ENCODE measurements at places on chromosomes 2 and 18.

GRCh38 chr2:1808981-1809422 is 64.7 kb upstream of the PXDN start:
- DNase-seq: no peak

DNA sequence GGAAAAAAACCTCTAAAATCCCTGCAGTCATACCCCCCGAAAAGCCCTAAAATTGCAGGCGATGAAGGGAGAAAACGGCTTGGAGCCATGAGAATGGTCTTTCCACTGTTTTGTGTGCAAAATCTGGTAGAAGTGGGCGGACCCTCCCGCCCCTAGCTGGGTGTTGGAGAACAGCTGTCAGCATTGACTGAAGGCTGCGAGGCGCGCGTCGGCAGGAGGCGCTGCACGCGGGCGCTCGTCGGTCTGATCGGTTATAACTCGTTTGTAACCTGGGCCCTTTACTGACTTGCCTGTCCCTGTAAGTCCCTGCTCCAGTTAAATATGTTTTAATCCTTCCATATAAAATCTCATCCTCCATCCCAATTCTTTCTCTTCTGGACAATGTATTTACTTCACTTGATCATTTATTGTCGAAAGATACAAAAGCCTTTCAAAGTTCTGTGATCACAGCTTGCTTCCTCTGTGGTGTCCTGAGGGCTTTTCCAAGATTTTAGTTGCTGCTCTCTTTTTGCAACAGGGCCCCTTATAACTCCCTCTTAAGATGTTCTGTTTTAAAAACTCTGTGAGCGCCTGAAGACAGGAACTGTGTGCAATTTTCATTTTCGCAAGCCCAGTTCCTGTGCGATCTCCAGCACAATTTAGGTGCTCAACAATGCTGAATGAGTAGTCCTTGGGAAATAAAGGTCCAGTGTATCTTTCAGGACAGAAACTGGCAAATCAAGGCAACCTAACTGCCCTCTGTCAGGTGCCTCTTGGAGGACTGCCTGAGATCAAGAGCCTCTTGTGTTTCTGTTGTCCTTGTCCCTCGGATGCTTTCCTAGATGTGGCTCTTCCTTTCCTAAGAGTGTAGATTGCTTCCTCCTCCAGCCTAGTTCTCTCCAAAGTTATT is 918 bp upstream of the HNRNPLL start:
- DNase-seq: no peak

- DNase-seq: no peak
These were observed 9.6 kb downstream of the B3GNT2 start for GRCh38 chr2:62205554-62205953.

DNA sequence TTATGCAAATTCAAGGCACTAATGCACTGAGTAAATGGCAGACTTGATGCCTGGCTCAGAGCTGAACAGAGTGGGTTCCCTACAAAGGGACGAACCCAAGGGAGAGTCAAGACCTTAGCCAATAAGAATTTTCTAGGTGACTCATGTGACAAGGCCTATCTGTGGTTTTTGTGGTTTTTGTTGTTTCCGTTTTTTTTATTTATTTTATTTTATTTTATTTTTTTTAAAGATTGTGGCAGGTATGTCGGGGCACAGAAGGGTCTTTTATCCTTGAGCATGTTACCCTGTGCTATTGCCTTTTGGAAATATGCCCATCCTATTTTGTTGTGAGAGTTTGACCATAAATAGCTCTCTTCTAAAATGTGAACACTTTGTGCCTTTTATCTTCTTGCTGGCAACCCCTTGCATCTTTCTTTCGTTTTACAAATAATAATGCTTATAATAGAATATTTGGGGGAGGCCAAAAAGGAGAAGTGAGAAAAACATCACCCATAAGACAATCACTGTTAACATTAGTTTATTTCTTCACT is 113.4 kb upstream of the AQP4 start:
- DNase-seq: no peak

DNA sequence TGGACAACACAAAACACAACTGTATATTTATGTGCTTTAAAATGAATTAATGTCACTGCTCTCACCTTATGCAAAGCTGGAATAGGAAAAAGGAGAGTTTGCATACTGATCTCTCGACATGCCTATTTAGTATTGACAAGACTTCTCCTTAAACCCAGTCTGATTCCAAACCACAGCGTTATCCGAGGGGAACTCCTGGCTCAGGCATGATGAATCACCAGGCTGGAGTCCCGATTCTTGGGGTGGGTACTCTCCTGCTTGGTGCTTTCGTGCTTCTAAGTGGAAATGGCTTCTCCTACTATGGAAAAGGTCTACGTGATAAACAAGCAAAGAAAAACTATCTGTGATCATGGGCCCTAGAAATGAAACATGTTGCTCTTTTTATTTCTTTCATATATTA is 88.9 kb upstream of the SLC35G4 start:
- DNase-seq: no peak

GRCh38 chr2:110149330-110150220 is 34.0 kb upstream of the MALL start:
- no peak for DNase-seq

- no peak for DNase-seq
These were observed 364.0 kb downstream of the LRATD1 start for GRCh38 chr2:14996351-14997014.

GRCh38 chr2:23619941-23620340 is 235.0 kb downstream of the KLHL29 start:
- DNase-seq: no peak

DNA sequence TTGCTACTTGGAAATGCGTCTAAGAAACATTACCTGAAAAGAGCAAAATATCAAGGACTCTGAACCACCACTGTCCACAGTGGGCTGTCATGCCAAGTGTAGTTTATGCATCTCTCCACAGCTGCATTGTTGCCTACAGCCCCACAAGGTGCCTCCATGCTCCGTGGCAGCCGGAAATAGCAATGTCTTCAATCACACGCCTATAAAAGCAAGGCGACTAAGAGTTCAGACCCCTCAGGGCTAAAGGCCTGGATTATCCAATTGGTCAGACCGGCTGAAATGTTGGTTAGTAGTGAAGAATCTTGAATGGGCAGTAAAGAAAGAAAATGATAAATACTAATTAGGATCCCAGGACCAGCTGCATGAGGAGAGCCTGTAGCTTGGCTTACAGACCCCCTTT is 114.0 kb upstream of the SLC35G4 start:
- no peak for DNase-seq

DNA sequence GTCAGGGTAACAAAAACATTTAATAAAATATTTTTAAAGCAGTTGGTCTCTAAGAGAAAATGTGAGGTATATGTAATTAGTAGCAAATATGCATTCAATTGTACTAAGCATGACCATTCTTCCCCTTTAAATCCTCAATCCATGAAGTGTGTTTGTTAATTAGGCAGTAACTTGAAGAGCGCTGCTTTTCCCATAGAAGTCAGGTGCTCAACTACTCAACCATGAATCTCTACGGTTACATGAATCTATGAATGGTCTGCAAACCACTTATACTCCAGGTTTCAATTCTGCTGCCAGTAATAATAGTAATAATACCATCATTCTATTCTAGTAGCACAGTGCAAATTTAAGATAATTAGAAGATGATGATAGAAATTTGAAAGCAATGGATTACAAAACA is 55.8 kb downstream of the SLC8A1 start:
- no peak for DNase-seq

DNA sequence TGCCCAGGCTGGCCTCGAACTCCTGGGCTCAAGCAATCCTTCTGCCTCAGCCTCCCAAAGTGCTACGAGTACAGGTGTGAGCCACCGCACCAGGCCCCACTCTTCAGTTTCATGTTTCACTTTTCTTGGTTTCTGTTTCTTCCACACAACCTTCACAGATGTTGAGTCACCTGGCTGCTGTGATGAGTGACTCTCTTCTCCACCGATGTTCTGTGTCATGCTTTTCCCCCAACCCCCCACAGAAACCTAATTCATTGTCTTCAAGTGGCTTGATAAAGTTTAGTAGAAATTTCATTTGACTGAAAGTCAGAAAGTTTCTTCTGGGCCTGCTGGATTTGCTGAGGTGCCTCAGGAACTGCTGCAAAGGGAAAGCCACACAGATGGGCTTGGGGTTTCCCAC is 78.5 kb downstream of the SPHKAP start:
- DNase-seq: no peak

DNA sequence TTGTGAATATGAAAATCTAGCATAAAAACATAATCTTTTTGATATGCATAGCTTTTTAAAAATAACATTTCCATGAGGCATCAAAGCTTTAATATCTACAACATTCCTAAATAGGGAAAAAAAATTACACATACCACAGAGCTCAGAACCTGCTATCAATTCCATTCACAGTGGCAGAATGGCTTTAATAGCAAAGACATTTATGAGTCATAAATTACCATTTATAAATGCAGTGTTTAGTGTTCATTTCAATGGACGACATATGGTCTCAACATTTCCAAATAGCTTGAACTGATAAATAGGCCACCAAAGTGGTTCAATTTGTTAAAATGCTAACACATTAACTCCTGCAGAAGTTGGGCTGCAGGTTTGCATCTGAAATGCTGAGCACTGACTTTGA is 600.6 kb upstream of the SETBP1 start:
- no peak for DNase-seq

- DNase-seq: no peak
These were observed 474.6 kb downstream of the EPHA4 start for GRCh38 chr2:221097568-221097915.

DNA sequence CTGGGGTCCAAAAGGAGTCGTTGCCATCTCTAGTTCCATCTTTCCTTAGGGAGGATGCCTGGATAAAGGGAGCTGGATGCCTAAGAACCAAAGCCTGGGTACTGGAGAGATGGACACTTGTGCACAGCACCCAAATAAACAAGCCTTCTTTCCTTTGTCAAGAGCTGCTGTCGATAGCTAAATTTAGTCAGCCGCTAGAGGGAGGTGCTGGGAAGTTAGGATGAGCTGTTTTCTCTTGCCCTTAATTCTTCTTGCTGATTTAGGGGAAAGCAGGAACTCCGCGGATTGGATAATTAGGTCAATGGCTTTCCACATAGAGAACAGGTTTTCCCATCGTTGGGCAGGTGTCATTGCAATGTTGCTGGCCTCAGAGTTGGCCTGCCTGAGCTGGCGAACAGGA is 30.9 kb upstream of the SERPINB12 start:
- no peak for DNase-seq
